ENCODE measurements at places on chromosomes 7 and 10.

DNA sequence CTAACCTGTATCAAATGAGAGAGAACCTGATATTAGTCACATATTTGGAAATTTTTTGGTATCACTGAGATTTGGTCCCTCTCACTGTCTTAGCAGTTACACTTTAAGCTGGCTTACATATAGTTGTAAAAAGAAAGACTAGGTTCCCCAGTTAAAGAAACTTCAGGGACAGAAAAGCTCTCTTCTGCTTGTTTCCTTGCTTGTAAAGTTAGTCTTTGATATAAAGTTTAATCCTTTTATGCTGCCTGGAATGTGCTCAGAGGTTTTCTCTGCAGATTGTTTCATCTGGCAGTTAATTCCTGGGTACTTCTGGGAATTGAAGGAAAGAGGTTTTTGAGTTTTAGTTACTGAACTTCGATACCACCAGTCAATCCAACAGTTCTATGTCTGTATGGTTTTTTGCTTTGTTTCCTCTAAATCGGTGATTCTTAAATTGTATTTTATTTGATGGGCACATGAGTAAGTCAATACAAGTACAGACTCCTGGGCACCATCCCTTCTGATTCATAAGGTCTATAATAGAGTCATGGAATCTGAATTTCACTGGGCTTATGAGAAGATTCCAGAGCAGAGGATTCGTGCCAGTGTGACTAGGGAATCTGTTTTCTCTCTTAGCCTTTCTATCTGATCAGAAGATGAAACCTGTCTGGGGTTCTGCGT is 1080.9 kb upstream of the C7orf33 start:
- DNase-seq, result no peak

GRCh38 chr10:117860135-117860534 is 186.6 kb downstream of the RAB11FIP2 start:
- no peak for DNase-seq

DNA sequence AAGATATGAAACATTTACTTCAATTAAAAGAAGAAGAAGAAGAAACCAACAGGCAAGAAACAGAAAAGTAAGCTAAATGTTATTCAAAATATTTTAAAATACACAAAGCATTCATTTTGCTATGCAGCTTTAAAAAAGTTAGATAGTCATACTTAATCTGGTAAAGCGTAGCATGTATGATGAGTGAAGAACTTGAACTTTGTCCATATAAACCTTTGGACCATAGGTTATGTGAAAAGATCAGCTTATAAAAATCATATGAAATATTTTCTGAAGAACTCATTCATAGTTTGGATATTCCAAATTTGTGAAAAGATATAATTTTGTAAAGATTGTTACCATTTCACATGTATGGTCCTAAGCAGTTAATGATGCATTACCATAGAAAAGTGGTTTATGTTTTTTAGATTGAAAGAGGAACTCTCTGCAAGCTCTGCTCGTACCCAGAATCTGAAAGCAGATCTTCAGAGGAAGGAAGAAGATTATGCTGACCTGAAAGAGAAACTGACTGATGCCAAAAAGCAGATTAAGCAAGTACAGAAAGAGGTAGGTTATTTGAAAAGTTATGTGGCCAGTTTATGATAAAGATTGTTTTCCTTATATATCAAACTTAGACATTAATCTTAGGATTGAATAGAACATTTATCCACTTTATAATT is 37.3 kb downstream of the KIF20B start:
- no peak for DNase-seq

DNA sequence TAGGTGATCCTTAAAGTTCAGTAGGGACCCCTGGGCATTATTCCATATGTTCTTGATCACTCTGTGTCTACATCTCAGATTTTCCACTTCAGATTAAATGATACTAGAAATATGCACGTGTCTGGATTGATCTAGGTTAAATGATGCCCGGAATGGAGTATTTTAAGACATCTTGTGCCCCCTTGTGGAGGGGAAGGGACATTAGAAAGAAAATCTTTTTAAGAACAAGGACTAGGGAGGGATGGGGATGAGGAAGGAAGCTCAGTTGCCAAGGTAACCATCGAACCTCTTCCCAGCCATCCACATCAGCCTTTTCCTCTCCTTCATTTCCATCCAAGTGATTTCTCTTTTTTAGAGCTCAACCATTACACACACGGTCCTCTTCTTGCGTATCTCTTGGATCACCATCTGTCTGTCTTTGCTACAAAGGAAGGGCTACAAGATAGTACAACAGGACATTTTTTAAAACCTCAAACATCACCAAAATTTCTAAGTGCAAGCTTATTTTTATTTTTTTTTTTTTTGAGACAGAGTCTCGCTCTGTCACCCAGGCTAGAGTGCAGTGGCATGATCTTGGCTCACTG is 40.5 kb downstream of the PRSS2 start:
- DNase-seq, result no peak

DNA sequence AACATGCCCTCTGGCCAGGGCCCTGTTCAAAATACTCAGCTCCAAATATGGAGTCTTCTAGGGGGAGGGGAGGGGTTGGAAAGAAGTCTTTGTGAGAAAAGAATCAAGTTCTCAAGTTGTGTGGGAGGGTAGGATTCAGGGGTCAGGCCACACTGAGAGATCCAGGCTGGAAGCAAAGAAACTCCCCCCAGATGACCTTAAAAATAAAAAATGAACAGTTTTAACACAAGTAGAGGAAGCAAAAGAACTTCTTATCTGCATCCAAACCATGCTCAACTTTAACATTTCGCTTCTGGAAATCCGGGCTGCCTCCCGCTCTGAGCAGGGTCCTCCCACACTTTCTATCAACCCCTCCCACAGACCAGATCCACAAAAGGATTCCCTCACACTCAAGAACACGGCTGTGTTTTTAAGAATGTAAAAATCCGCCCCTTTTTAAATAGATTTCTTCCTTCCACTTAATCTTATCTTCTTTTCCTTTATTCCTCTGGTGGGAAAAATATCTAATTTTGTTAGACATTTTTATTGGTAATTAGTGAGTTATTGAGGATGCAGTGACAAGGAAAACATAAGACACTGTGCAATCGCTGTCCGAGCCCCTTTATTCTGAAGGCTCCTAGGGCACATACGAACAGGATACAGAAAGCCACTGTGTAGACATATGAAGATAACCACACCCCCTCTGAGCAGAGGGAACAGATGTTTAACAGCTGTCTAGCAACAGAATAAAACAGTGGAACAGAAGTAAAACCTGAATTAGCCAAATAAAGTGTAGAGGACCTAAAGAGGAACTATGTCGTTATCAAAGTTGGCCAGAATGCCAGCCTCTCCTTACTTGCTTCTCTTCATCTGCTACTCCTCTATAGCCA is 43.8 kb downstream of the CYTH3 start:
- no peak for DNase-seq

DNA sequence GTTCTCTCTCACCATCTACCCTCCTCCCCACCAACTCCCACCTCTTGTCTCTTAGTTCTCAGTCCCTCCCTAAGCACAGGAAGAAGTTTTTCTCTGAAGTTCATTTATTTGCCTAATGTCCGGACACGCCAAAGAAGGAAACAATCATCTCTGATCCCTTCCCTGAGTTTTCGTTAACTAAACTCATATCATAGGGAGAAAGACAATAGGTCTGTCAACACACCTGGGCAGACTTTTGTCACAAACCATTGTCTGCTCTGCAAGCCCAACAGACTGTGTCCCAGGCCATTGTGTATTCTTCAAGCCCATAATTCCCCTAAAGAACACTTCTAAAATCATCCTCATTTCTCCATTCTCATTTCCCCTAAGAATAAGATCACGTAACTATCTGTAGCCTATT is 691.0 kb upstream of the MBL2 start:
- DNase-seq, result no peak

GRCh38 chr10:18859659-18860058 is 188.9 kb upstream of the MALRD1 start:
- no peak for DNase-seq

- no peak for DNase-seq
These were observed 62.8 kb upstream of the FAM20C start for GRCh38 chr7:129366-130221.

DNA sequence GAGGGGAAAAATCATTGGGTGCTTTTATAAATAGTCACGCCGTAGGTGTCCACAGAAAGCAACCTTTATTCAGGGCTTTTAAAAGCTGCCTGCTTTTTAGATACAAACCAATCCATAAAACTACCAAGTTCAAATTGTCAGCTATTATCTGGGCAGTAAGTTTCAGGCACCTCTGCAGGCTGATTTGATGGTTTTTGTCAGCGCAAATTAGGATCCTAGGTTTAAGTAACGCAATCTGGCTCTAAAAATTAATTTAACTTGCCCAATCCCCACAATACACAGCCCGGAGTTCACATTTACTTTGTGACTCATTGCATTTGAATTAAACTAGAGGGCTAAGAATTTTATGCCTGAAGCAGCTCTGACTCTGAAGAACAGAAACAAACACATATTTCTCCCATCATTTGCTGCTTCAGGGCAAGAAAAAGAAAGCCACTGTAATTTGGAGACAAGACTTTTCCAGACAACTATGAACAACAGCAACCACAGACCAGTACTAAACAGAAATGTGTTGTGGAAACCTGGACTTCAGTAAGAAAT is 43.3 kb downstream of the NRP1 start:
- no peak for DNase-seq

DNA sequence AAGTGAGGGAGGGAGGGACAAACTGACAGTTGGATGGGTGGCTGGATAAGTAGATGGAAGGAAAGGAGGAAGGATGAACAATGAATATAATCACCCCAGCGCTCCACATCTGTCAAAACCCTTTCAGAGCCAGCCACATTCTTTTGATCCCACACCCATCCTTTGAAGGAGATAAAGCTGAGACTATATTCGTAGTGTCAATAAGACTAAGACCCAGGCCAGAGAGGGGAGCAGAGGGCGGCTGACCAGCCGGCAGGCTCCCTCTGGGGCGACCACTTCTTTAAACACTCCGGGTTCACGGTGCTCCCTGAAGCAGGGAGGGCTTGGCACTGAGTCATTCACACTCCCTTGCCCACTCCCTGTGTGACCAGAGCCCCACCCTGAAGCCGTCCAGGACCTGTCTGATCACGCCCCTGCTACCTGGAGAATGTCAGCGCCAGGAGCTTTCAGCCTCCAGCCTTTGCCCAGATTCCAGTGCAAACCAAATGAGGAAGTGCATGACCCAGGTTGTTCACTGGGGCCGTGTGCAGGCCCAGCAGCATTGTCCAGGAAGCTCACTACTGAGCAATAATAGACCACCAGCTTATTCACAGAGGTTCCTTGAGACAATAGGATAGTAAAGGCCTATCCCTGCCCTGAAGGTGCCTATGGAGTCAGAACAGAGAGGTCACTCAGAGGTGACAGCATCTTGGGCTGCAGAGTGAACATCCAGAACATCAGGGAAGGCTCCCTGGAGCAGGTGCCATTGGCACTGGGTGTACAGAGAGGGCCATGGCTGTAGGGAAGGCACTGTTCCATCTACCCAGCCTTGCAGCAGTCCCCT is 34.4 kb downstream of the UNC5B start:
- no peak for DNase-seq

GRCh38 chr7:147547252-147547897 is 1043.2 kb upstream of the C7orf33 start:
- no peak for DNase-seq

DNA sequence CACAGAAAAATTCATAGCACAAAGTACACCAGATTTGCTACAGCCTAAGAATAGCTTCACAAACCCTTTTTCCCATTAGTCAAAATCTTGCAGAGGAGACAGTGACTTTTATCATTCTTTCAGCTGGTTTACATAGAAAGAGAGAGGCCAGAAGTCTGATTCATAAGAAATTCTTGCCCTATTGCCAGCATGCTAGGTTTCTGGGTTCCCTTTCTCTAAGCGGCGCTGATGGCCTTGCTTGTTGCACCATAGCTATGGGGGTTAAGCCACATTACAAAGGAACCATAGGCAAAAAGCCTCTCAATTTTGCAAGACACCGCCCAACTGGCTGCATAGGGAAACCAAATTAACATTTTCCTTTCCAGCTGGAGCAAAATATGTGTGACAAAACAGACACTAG is 87.4 kb downstream of the ZNF467 start:
- DNase-seq, result no peak

GRCh38 chr10:100749309-100750217 is 4.2 kb downstream of the PAX2 start:
- DNase-seq, result no peak

DNA sequence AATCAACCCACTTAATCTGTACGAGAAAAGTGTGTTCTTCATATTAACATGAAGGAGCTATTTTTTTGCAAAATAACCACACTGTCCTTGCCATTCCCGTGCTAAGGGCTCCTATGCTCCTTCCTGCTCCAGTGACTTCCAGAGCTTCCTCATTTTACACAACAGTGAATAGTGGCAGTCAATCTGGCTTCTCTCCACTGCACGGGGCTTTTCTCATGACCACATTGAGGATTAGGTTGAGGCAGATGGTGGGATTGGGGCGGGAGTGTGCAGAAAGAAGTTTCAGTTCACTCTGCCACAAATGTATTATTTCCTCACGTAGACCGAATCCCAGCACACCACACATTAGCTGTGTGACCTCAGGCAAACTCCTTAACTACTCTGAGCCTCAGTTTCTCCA is 235.1 kb downstream of the ARHGAP12 start:
- no peak for DNase-seq

GRCh38 chr7:133230591-133231194 is 22.2 kb upstream of the EXOC4 start:
- peak; percentile 29 for DNase-seq

GRCh38 chr7:108455998-108456677 is at the start of gene NRCAM:
Gene NRCAM, minus strand, starts transcription at chr7:108456436. Its CDS starts 216,372 bp downstream, at chr7:108240064.
- DNase-seq, result peak; percentile 44

DNA sequence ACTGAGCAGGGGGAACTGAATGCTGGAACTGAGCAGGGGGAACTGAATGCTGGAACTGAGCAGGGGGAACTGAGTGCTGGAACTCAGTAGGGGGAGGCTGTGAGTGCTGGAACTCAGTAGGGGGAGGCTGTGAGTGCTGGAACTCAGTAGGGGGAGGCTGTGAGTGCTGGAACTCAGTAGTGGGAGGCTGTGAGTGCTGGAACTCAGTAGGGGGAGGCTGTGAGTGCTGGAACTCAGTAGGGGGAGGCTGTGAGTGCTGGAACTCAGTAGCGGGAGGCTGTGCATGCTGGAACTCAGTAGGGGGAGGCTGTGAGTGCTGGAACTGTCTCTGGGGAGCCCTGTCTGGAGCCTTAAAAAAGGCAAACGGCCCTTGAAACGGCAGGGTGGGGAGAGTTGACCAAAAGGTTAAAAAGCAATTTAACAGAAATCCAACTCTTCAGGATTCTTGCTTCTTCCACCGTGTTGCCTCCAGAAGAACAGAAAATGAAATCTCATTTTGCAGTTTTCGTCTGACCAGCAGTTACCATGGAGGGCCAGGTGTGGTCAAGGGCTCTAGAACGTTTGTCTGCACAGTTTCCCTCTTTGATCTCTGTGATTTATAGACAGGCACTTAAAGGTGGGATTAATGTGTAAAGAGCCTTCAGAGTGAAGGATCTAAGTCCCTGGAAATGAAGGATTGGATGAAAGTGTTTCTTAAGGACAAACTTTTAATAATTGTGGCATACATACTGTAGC is 19.1 kb downstream of the DOCK1 start:
- DNase-seq, result no peak

DNA sequence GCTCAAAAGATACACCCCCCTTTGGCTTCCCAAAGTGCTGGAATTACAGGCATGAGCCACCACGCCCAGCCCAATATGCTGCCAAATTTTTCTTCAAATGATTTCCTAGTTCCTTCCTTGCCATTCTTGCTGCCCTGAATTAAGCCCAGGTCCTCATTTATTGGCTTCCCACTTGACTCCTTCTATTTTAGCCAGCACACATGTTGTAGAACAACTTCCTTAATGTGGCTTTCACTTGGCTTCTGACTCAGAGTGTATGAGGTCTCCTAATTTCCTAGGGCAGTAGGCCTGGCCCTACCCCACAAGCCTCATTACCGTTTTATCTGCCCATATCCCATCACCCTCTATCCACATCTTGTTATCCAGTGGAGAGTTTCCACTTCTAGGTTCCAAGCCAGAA is 21.8 kb upstream of the HIPK2 start:
- DNase-seq, result no peak

- DNase-seq, result no peak
These were observed 80.2 kb upstream of the PPP2R2D start for GRCh38 chr10:131820626-131821025.
